ENCODE measurements at places on chromosomes 7 and 10.
A peak's percentile ranks its signal among the peaks of the same experiment; 100 is the strongest.

DNA sequence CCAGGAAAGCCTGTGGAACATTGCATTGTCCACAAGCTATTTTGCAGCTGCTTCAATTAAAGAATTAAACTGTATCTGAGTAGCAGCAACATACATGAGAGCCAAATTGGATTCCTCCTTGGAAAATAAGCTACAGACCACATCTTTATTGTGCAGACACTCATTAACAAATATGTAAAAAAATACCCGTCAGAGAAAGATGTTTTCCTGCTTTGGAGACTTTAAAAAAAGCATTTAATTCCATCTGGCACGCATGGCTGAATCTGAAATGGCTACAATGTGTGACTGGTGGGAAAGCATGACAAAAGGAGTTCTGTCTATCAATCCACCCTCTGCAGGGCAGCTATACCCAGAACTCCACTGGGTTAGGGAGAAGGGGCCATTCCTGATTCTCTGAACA, 73.1 kb upstream of the HPS1 start:
- no peak for DNase-seq

DNA sequence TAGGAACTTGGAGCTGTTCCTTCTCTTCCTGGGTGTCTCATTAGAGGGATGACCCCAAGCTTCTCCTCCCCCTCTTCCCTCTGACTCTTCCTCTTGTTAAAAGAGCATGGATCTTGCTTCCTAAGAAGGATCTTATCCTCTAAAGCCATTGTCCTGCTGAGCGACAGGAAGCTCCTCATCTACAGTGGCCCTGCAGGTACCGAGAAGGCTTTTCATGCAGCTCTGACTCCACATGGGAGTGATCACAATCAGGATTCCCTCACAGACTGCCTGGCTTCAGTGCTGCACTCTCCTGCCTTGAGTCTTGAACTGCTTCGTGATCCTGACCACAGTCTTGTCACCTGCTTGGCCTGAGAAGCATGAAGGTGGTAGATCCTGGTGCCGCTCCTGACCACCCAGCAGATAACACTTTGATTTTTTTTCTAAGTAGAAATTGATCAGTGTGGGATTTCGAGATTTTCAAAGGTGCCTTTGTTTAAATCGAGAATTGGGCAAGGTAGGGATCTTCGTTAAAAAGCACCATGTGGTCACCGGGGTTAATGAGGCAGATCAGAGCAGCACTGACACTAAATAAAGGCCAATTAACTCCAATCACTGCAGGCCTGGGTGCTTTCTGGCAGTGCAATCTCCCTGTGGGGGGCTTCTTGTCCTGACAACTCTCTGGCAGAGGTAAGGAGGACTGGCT, 376.4 kb downstream of the NRG3 start:
- no peak for DNase-seq

DNA sequence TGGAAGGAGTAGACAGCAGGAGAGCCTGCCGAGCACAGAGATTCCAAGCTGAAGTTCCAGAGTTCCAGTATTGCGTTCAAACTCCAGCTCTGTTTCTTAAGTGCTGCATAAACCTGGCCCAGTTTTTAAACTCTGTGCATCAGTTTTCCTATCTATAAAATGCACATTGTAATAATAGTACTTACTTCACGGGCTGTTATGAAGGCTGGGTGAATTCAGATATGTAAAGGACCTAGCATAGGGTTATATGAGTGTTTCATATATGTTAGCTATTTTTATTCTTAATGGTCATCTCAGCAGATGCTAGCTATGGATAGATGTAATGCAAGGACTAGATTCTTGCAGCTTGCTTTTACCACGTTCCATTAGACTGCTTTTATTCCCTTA, 293.1 kb upstream of the SEMA3C start:
- DNase-seq = no peak

GRCh38 chr10:30422981-30423654, 10.9 kb upstream of the MAP3K8 start:
- no peak for DNase-seq

GRCh38 chr7:30041526-30042269, 13.5 kb downstream of the PLEKHA8 start:
- no peak for DNase-seq

DNA sequence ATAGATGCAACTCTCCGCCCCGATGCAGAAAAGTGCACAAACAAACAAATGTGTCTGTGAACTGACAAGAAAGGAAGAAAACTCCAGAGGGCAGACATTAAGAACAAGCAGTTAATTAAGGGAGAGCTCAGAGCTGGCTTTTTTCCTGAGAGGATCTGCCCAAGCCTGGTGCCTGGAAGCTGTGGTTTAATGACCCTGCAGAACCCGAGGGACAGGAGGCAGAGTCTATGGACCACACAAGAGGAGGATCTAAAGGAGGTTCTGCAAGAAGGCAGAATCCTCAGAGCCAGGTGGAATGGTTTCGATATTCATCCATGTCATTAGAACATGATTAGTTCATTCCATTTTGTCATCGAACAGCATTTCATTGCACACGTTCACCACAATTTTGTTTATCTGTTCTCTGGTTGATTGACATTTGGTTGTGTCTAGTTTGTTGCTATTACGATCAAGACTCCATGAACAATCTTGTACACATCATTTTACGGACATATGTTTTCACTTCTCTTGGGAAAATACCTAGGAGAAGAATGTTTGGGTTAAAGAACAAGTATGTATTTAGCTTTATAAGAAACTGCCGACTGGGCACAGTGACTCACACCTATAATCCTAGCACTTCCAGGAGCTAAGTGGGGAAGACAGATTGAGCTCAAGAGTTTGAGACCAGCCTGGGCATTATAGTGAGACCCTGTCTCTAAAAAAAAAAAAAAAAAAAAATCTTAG, 560.2 kb downstream of the CALN1 start:
- no peak for DNase-seq

DNA sequence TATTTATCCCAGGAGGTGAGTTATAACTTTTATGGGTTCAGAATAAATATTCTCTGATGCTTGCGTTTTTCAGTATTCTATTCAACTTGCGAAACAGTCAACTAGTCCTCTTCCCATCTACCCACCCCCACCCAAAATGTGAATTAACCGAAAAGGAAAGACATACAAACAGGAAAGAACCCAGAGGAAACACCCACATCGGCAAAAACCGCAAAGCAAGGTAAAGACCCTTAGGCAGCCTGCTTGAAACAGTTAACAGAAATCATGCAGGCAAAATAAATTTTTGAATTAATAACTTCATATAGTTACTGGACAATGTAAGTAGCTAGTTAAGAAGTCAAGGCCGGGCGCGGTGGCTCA, 5.4 kb downstream of the ZC3HAV1 start:
- DNase-seq = no peak

DNA sequence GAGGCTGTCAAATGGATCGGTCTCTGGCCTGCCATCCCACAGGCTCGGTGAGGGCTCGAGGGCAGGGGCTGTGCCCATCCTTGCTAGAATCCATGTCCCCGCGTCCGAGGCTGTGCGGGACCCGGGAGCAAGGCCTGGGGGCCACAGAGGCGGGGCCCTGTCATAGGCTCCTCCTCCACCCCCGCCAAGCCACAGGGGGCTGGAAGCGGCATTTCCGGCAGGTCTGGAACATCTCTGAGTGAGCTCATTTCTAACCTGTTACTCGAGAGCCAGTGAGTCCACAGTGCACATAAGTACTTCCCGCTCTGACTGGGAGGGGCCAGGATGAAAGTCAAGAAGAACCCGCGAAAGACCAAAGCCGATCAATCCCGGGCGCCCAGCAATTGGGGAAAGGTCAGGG, 57.6 kb downstream of the NKX6-2 start:
- DNase-seq = no peak

GRCh38 chr10:120741396-120741795, 109.8 kb upstream of the WDR11 start:
- no peak for DNase-seq

DNA sequence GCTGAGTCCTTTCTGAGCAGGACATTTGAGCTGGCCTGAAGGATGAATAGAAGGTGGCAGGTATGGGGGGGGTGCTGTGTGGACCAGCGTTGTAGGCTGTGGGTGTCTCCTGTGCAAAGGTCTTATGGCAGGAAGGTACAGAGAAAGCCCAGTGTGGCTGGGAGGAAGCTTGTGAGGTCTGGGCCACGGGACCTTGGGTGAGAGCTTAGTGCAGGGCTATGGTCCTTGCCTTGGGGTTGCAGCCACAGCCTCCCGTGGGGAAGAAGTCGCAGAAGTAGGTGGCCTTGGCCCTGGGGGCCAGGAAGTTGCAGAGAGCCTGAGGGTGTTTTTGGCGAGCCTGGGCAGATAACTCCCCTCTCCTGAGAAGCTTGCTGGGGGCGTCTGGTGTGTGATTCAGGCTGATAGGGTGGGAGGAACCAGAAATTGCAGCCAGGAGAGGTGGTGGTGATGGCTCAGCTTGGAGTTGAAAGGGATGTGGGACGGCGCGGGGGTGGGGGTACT, 172.0 kb upstream of the TNRC18 start:
- no peak for DNase-seq

- DNase-seq = no peak
Observed at GRCh38 chr10:67924136-67924535, 39.7 kb downstream of the SIRT1 start.

DNA sequence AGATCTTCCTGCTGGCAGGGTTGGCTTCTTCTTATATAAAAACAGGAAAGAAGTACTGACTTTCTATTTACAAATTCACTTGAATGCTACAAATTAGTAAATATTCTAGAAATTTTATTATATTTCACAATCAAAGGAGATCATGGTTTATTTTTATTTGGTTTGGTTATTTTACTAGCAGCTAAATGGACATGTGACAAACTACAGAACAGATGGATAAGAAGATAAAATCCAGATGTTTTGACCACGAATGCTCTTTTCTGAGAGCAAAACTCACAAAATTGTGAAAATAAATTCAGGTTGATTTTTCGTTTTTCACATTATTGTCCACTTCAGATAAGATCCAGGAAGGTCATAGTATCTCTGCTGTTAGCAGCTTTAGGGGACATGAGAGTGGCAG, 55.4 kb downstream of the CACNA2D1 start:
- DNase-seq = no peak

- peak; percentile 98 for DNase-seq
Observed at GRCh38 chr7:47492716-47493325, 89.1 kb downstream of the TNS3 start.

DNA sequence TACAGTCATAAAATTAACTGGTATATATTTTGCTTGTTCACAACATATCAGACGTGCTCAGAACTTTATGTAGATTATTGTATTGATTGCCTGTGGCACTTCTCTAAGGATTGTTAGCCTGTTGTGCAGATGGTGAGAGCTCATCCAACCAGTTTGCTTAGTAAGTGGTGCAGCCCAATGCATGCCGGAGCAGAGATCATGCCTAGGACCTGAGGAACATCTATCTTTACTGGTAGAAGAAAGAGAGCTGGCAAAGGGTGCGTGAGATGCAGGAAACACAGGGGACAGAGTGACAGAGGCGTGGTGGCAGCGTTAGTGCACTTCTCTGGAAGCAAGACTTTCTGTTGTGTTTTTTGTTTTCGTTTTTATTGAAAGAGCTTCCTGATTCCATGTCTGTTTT, 35.9 kb downstream of the CCM2 start:
- no peak for DNase-seq

GRCh38 chr10:53006663-53007526, 234.3 kb upstream of the MBL2 start:
- DNase-seq = no peak

DNA sequence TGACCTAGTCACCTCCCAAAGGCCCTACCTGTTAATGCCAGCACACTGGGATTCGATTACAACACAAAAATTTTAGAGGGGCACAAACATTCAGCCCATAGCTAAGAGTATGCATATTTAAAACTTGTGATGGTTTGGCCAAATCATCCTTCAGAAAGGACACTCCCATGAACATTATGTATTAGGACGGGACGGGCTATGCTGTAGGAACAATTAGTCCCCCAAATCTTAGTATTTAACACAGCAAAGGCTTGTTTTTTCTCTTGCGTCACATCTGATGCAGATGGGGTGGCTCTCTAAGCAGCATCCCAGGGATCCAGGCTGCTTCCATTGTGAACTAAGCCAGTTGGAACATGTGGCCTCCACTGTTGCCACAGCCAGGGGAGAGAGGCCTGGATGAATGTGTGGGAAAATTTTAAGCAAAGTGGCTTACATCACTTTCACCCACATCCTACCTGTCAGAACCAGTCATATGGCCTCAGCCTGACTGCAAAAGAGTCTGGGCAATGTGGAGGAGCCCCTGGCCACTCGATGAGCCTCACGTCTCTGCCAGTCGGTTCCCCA, 26.6 kb downstream of the CHST3 start:
- DNase-seq = no peak

DNA sequence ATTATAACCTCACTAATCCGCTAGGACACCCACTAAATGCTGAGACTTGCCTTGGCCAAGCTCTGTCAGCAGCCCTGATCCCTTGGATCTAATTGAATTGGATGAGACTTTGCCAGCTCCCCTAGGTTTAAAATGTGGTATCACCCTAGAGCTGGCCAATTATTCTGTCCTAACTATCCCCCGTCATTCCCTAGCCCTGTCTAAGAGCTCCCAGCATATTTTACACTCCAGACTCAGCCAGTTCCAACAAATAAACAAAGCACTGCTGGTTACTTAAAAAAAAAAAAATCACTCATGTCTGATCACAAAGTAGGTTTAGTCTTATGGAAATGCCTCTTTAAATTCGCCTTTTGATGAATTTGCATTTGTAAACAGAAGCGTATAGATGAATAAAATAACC, 147.9 kb upstream of the EGR2 start:
- DNase-seq = no peak

Data from NCI-H2081 (cell line).